Activated naive CD4-positive, alpha-beta T cell (primary cell): ENCODE measurements at places on chromosomes 5 and 9.

DNA sequence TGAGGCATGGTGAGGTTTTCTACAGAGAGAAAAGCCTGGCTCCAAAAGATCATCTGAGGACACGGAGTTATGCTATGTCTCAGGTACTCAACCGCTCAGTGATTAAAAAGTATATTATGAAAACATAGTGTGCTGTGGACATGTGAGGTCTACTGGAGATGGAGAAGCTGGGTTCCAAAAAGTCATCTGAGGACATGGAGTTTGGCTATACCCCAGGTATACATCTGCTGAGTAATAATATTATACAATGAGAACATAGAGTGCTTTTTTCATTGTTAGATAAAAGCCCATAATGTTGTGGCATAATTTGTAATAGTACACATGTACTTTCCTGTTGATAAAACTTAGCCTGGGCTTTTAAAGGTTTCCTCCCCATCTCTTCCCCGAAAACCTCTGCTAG lies 70.7 kb upstream of the SHISAL2B start:
- no peak for DNase-seq

- DNase-seq = no peak
These were observed 173.5 kb upstream of the ZNF608 start for GRCh38 chr5:124919747-124920525.

- peak; percentile 78 for DNase-seq
These were observed 74.2 kb downstream of the NTNG2 start for GRCh38 chr9:132235894-132236661.

GRCh38 chr5:125219710-125220109 lies 473.3 kb upstream of the ZNF608 start:
- no peak for DNase-seq

- DNase-seq = no peak
These were observed 6.5 kb upstream of the AK1 start for GRCh38 chr9:127883959-127884358.

GRCh38 chr9:95100071-95100627 lies 217.4 kb downstream of the FANCC start:
- DNase-seq = no peak

GRCh38 chr5:96207420-96207819 lies 225.6 kb downstream of the PCSK1 start:
- DNase-seq = no peak

GRCh38 chr9:14341437-14342122 lies 27.6 kb upstream of the NFIB start:
- no peak for DNase-seq

GRCh38 chr5:180088561-180088960 lies 17.0 kb upstream of the RNF130 start:
- DNase-seq = no peak

GRCh38 chr9:69155341-69156030 lies 18.6 kb upstream of the TJP2 start:
- DNase-seq = no peak

GRCh38 chr9:89529243-89530035 lies 31.5 kb upstream of the SEMA4D start:
- DNase-seq = no peak

DNA sequence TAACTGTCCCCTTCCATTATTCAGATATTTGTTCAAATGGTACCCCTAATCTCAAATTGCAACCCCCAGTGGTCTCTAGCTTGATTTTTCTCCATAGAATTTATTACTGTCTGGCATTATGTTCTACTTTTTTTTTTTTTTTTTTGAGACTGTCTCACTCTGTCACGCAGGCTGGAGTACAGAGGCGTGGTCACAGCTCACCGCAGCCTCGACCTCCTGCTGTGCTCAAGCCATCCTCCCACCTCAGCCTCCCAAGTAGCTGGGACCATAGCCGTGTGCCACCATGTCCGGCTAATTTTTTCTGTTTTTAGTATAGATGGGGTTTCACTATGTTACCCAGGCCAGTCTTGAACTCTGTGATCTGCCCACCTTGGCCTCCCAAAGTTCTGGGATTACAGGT lies 2.0 kb upstream of the REEP5 start:
- no peak for DNase-seq

DNA sequence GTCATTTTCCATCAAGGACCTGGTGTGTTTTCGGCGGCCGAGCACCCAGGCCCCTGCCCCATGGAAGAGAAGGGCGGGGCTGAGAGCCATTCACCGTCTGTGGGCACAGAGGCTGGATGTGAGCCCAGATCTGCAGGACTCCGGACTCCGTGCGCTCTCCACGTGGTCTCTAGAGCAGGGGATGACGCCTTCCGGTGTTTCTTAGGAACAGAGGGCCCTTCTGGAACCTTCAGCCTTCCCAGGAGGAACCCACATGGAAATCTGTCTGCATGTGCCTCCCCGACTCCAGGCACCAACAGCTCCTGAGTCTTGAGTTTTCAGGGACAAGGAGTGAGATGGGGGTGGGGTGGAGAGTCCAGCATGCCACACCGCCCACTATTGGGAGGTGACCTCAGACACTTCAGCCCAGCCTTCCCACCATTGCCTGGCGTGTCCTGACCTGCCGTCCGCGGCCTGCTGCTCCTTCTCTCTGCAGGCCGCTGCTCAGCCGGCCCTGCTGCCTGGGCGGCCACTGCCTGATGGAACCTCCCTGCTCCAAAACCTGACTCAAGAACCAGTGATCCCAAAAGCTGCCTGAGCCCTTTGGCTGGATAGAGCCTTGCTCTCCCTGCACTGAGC lies 2.4 kb upstream of the RXRA start:
- DNase-seq = no peak

GRCh38 chr9:118059484-118060278 lies 355.5 kb downstream of the TLR4 start:
- DNase-seq = no peak

DNA sequence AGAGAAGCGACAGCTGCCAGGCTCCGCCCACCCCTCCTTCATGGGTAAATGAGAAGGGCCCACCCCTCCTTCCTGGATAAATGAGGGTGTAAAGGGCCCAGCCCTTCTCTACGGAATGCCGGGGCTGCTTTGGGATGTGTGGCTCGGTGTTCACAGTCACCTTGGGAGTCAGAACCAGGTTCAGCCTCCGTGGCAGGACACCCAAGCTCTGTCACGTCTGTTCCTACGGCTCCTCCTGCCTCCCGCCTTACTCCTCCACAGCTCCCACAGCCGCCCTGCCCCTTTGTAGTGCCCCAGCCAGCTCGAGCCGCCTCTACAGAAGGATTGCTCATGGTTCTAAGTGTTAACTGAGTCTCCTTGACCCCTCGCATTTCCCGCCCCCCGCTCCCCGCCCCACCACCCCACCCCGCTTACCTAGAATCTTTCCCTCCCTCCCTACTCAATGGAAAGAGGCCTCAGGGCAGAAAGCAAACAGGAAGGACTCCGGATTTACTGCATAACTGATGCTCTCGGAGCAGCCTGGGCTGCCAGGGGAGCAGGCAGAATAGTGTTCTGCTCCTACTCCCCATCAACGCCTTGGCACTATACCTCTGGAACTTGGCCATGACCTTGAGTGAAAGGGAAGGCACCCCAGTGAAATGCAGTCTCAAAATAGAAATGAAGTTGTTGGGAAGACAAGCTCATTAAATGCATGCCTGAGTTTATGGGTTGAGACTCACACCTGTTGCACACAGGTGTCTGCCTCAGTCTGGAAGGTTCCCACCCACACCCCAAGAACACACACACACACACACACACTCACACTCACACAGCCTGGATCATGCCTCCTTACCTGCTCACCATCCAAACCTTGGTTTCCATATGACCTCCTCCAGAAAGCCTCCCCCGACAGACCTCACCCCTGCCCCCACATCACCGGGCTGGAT lies 59.6 kb downstream of the NEURL1B start:
- DNase-seq = no peak

- DNase-seq = no peak
These were observed 25.4 kb downstream of the GPR21 start for GRCh38 chr9:123058834-123059233.

- DNase-seq = no peak
These were observed 27.4 kb upstream of the CEP120 start for GRCh38 chr5:123450640-123451039.

DNA sequence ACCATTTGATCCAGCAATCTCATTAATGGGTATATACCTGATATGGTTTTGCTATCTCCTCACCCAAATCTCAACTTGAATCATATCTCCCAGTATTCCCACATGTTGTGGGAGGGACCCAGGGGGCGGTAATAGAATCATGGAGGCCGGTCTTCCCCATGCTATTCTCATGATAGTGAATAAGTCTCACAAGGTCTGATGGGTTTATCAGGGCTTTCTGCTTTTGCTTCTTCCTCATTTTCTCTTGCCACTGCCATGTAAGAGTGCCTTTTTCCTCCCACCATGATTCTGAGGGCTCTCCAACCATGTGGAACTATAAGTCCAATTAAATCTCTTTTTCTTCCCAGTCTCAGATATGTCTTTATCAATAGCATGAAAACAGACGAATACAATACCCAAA lies 74.5 kb upstream of the APC start:
- no peak for DNase-seq

GRCh38 chr9:96459268-96460007 lies 9.5 kb downstream of the HABP4 start:
- no peak for DNase-seq

GRCh38 chr5:127508644-127509373 lies 8.6 kb upstream of the PRRC1 start:
- no peak for DNase-seq

DNA sequence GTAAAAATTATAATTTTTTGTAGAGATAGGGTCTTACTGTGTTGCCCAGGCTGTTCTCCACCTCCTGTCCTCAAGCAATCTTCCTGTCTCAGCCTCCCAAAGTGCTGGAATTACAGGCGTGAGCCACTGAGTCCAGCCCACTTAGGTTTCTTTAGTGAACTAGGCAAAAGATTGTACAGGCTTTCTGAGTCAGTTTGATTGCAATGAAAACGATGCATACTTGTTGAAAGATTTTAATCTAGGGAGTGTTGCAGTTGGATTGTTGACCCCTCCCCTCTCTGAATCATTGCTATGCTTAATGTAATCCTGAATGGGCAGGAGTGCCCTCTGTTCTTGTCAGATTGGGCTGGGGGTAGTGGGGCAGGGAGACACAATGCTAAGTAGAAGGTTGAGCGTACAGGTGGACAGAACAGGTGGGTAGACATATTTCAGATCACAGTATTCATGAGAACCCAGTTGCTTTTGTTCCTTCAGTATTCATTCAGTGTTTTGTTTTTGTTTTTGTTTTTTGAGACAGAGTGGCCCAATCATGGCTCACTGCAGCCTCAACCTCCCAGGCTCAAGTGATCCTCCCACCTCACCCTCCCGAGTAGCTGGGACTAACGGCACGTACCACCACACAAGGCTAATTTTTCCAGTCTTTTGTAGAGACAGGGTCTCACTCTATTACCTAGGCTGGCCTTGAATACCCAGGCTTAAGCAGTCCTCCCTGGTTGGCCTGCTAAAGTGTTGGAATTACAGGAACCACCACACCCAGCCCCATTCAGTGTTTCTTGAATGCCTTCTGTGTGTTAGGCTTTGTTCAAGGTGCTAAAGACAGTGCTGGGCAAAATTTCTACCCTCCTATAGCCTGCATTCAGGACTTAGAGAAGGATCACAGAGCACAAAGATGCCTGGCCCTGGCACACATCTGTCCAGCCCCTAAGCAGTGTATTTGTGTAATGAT lies 70.1 kb downstream of the KIAA1958 start:
- no peak for DNase-seq

GRCh38 chr5:111514087-111514486 lies 1.8 kb upstream of the STARD4 start:
- no peak for DNase-seq

DNA sequence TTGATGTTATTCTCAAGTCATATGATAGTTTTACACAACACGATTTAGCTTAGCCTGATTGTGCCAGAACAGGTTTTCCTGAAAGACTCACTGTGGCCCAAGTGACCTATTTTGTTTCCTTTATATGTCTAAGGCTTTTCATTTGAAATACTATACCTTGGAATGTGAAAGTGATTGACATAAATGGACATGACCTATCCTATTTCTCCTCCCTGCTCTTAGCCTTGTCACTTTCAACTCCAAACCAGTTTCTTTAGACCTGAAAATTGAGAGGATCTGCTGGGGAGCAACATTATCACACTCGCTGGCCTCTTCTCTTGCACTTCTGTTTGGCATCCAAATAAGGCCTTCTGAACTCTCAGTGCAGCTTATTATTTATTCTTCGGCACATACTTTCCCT lies 496.8 kb downstream of the MAT2B start:
- no peak for DNase-seq

- DNase-seq = no peak
These were observed 20.8 kb downstream of the NKD2 start for GRCh38 chr5:1029282-1029944.

- no peak for DNase-seq
These were observed 103.4 kb downstream of the PSD2 start for GRCh38 chr5:139898981-139899380.

DNA sequence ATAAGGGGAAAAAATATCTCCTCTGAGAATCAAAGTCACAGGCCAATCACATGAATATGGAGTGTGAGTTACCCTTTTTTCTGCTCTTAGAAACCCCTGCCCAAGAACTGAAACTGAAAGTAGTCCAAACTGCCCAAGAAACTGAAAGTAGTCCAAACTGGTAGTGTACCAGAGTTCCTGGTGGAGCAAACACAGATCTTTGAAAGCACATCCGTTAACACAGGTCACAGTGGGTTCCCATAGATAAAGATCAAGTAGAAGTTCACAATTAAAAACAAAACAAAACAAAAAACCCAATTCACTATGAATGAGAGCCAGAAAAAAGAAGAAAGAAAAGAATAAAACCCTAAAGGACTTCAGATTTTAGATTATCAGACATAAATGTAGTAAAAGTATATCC lies 332.4 kb upstream of the EFNA5 start:
- no peak for DNase-seq

- DNase-seq = no peak
These were observed 138.0 kb downstream of the ADAMTSL1 start for GRCh38 chr9:18611971-18612370.

DNA sequence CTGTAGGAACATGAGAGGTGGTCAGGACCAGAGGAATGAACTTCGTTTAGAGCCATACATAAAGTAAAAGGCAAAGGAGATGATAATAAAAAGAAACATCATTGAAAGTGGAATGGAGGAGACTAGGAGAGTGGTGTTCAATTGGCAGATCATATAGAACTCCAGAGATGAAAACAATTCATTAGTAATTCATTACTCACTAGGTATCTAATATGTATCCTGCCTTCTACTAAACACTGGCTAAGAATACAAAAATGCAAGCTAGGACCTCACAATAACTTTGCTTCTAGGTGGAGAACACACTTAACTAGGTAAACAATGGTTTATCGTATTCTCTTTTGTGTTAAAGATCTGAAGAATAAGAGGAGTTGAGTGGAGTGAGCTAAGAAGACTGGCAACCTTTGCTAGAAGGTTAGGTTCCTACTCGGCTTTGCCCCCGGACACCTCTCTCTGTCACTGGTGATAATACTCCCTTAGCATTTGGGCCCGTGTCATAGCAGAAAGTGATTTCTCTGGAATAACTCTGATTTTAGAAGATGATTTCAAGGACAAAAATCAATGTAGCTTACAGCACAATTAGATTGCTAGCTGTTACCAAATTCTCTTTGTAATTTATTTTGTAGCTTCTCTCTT lies 88.6 kb upstream of the IFNE start:
- DNase-seq = no peak

DNA sequence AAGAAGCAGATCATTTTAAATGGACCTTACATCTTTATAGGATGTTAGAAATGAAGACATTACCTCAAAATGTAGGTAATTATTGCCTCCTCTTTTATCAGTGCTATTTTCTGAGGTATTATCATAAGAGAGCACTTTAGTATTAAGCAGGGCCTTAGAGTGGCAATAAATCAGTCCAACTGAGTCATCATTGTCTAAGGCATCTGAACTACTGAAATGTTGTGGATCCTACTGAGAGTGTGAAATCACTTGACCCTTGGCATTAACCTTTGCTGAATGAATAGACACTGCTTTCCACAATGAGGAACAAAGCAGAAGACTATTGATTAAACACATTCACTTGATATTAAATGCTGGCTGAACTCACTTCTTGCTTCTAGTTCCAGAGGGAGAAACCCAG lies 224.6 kb upstream of the ARRDC3 start:
- no peak for DNase-seq
